Ammon's horn (tissue), 1 donor: ENCODE measurements at places on chromosomes 11 and 22.

- no peak for DNase-seq
Observed at GRCh38 chr11:11210446-11210845, 142.6 kb downstream of the CSNK2A3 start.

DNA sequence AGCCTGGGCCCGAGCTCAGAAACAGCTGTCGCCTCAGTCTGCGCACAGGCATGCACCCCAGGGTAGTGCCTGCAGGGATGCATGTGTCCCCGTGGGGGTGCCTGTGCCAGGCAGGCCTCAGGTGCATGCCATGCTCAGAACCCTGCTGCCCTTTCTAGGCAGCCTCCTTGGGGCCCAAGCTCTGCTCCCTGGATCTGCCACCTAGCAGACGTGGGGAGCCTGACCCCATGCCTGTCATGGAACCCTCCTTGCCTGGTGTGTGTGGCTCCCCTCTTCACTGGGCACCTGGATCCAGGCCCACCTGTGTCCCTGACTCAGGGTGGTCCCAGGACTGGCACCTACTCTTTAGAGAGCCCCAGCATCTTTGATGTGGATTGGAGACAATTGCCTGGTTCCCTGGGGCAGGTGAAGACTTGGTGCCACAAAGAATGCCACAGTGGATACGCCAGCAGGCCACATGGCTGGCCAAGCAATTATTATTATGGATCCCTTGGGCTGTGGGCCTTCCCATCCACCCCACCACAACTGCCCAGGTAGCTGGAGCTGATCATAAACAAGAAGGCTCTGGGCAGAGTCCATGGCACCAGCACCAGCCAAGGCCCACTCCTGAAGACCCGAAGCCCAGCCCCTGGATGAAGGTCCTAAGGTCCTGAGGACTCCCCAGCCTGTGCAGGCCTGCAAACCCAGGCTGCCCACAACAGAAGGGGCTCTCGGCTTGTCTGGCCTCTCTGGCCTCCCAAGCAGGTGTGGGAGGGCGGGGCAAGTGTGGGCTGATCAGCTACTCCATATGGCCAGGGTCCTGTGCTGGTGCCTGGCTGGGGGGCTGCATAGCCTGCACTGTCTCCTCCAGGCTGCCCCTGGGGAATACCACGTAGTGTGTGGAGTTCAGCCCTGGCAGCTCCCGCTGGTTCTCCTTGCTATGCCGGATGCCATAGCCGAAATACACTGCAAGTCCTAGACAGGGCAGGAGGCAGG lies 3.8 kb downstream of the SLC7A4 start:
- DNase-seq = no peak

DNA sequence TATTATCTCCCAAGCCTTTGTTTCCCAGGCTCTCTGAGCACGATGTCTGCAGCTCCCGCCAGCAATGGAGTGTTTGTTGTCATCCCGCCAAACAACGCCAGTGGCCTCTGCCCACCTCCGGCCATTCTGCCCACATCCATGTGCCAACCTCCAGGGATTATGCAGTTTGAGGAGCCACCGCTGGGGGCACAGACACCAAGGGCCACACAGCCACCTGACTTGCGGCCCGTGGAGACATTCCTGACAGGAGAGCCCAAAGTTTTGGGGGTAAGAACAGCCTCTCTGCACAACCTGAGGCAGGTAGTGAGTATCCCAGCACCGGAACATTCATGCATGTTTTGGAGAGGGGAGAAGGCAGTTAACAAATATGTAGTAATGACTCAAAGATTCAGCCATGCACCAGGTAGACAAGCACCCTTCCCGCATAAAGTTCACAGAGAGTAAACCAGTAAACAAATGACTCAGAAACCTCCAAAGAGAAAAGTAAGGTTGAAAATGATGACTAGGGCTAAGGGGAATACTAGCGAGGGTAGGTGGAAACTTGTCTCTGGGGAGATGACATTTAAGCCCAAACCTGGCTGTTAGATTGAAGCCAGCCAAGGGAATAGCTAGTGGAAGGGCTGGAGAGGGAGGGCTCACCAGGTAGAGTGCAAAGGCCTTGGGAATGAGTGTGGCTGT lies 7.2 kb downstream of the MS4A15 start:
- DNase-seq = no peak

- DNase-seq = peak; percentile 60
Observed at GRCh38 chr11:58629857-58630256, 7.4 kb downstream of the CNTF start.

- DNase-seq = no peak
Observed at GRCh38 chr11:112459001-112459400, 198.3 kb upstream of the PLET1 start.

- no peak for DNase-seq
Observed at GRCh38 chr11:114988644-114989043, 310.3 kb downstream of the NXPE2 start.

DNA sequence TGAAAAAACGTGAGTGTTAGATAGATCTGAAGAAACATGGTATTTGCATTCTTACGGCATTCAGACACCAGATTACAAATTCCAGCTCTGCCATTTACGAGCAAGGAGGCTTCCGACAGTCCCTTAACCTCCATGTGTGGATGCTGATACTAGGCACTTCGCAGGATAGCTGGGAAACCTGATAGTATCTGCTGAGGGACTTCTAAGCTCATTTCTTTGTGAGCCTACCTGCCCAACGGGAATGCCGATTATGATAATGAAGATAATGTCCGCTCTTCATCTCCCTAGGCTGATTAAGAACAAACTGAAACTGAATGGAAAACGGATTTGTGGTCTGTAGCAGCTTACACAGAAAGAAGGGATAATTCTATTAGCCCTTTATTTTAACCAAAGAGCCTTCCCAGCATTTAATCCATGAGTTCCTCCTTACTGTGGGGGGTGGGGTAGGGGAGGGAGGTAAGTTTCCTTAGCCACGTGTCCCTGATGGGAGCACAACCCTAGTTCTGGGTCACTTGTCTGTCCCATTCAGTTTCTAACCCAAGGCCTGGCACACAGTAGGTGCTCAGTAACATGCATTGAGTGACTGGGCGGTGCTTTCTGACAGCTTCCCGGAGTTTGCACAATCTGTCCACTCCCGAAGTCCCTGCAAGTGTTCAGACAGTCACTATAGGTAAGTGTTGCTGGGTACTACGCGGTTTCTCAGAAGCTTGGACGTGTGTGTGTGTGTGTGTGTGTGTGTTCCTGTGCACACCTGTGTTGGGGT lies 39.2 kb downstream of the CD6 start:
- no peak for DNase-seq

GRCh38 chr11:83510530-83511460 lies 224.6 kb upstream of the CCDC90B start:
- DNase-seq = no peak

DNA sequence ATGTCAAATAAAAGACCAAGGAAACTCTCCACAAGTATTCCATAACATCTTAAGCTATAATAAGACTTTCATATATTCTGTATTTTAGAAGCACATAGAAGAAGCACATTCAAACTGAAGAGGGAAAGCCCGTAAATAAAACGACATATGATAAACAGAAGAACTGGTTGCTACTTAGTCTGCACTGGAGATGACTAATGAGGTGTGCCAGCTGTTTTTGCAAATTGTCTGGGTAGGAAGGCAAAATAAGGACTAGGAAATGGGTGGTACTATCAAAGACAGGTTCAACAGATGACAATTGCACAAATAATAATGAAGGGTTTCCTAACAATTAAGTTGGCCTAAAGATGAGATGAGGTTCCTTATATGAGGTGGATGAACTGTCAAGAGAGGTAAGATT lies 593.2 kb upstream of the CCDC179 start:
- no peak for DNase-seq

DNA sequence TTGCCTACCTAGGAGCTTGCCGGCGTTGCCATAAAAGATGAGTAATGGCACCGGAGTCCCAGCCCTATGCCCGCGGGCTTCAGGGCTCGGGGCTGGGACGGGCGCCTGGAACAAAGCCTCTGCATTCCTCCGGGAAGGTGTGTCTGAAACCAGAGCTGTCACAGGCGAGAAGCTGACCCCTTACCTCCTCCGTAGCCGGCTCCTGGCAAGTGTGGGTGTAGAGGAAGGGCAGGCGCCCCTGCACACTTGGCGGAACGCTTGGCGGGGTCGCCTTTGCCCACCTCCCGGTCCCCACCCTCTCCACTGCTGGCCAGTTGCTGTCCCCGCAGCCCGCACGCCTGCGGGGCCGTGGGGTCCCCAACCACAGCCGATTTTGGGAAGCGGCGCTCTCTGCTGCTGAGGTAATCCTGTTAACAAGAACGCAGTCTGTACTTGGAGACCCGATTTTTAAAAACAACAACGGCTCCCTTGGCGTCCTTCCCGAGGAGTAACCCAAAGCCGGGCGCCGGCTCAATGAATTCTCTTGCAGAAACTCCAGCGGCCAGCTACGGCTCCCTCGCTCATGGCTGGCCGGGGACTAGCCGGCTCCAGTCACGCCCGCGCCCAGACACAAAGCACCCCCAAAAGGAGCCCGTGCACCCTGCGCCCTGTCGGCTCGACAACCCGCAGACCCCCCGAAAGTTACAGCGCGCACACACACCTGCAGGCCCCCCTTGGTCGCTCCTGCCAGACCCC lies 89.2 kb downstream of the PLEKHA7 start:
- DNase-seq = no peak

- DNase-seq = no peak
Observed at GRCh38 chr11:7538466-7539454, 25.0 kb downstream of the PPFIBP2 start.

DNA sequence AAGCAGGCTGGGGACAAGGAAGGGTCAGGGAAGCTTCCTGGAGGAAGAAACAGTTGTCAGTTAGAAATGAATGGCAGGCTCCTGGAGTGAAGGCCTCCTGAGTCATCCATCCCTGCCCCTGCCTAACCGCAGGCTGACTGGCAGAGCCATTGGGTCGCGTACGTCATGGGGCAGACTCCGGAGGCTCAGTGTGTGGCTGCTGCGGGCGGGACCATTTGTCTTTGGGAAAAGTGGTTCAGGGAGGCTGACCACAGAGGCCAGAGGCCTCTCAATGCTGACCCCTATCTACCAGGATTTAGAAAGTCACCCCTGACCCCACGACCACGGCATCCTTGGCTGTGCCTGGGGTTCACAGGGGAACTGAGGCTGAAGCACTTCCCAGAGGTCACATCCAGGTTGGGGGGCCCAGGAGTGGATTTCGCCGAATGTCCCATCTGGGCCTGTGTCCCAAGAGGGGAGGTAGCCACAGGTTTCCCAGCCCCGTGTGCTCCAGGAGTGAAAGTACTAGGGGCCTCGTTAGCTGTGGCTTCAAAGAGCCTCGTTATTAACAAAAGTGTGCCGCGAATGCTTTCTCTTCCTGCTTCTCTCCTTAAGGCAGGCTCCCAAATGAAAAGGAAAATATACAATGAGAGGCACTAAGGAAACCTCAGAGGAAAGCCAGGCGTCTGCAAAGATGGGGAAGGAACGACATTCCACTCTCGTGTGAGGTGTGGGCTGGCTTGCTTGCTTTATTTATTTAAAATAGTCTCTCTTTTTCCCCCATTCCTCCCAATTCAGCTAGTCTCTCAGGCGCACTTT lies 58.9 kb downstream of the FLRT1 start:
- peak; percentile 33 for DNase-seq

DNA sequence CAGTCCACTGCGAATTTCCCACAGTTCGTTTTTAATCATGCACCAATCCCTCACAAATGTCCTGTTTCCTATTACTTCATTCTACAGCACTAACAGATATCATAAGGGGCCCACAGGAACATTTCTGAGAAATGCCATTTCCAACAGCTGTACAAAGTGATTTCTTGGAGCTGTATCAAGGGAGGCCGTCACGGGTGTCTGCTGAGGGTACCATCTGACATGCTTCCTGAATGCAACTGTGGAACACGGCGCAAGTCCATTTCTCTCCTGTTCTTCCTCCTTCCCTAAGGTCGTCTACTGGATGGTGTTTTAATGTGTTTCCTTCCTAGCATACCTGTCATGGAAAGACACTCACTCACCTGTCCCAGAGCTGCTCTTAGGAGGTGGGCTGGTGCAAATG lies 320.7 kb downstream of the LARGE1 start:
- no peak for DNase-seq

GRCh38 chr11:72231396-72232259 lies 7.1 kb downstream of the INPPL1 start:
- DNase-seq = no peak

DNA sequence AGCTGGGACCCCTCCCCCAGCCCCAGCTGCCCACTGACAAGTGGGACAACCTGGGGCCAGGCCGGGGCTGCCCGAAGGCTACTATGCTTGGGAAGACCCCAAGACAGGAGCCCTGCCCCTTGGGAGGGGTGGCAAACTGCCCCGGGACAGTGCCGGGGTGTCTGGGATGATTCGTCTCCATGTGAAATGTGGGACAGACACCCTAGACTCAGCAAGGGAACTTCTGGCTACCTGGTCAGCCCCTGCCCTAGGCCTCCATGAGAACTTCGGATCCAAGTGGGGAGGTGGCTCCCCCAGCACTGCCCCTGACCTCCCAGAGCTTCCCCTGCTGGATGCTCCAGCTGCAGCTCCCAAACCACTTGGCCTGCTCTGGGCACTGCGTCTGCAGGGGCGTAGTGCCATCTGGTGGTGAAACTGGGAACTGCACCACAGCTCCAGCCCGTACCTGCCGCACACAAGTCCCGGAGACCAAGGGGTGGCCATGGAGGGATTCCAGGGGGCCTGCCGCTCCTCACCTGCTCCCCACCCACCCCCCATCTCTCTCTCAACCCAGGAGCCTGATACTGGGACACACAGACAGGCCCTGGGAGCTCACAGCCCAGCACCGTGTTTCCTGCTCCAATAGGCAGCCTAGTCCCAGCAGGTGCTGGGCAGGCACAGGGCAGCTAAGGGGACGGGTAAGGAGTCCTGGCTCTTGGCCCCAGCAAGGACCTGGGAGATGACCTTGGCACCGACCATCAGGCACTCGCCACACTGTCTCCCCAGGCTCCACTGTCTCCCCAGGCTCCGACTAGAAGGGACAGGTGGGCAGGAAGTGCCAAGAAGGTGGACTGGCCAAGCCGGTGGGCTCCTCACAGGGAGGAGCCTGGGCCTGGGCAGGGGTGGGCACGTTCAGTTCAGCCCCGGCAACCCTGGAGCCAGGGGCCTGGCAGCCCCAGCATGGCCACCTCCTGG lies 194.1 kb downstream of the IGLL1 start:
- DNase-seq = peak; percentile 91

GRCh38 chr11:79232346-79232745 lies 208.5 kb downstream of the TENM4 start:
- DNase-seq = no peak

DNA sequence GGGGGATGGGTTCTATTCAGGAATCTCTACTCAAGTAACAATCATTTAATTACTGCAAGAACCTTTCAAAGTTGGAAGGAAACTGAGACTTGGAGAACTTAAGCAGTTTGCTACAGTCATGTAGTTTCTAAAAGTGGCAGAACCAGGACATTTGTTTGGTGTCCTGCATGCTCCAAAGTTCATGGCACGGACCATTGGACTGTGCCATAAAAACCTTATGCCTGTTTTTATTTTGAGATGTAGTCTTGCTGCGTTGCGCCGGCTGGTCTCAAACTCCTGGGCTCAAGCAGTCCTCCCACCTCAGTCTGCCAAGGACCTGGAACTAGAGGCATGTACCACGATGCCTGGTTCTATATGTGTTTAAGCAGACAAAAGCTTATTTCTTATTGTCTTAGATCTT lies 18.6 kb upstream of the AIFM3 start:
- DNase-seq = no peak
